ENCODE measurements at places on chromosomes 12 and 14.
A peak's percentile ranks its signal among the peaks of the same experiment; 100 is the strongest.

GRCh38 chr12:119835068-119835467 is 42.1 kb downstream of the CIT start:
- DNase-seq = no peak

- DNase-seq = no peak
Observed at GRCh38 chr12:62827042-62827441, 107.9 kb downstream of the PPM1H start.

- no peak for DNase-seq
Observed at GRCh38 chr12:117803001-117803400, 165.8 kb downstream of the KSR2 start.

DNA sequence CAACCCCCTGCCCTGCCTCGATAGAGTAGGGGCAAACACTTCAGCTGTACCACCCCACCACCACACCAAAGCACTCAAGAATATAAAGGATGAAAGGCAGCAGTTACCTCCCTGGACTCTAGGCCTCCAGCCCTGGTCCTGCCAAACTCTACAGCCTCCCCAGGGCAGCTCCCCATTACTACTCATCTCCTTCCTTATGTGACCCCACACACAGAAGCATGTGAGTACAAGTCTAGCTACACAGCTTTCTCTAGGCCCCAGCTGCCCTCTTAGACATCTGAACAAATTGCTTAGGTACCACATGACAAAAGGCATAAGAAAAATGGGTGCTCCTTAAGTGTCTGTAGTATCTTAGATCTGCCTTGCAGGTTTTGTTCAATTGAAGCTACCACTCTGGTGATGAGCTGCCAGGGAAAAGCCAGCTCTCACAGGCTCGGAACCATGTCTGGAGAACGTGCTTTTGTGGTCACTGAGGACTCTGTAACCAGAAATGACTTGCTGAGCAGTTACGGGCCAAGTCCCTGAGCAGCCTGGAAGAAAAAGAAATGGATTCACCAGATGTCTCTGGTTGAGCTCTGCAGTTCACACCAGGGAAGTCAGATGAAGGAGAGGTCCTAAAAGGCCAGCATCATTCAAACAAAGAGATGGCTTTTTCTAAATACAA is 32.8 kb downstream of the FMNL3 start:
- no peak for DNase-seq

DNA sequence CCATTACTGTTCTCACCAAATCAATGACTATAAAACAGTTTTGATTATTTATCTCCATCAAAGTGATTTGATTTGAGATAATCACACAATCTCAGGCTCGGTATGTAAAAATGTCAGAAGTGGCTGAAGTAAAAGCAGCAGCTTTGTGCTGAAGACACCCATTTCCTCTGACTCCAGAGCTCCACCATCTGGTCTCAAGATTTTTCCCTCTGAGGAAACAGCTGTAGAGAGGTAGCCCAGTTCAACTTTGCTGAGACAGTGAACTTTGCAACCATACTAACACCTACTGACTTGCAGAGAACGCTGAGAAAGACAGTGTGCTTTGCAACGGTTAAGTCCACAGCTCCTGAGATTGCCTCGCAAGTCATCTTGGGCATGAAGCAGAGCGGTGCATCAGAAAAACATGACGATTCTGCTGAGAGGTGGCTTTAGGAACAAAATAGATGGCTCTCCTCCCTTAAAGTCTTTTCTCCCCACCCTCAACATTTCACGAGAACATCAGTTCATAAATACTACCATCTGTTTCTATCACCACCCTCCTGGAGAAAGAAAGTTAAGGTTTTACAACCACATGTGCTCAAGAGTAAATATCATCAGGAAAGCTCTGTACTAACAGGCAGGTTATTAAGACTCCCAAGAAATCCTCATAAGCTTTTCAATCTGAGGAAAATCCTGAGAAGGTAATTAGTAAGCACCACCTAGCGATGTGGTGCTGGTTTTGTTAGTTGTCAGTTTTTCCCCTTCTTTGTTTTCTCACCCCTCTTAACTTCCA is 34.8 kb downstream of the HIGD1C start:
- DNase-seq = no peak

- DNase-seq = no peak
Observed at GRCh38 chr12:34298176-34298970, 276.1 kb downstream of the ALG10 start.

- no peak for DNase-seq
Observed at GRCh38 chr14:101596742-101597141, 35.4 kb downstream of the DIO3 start.

GRCh38 chr14:39419272-39419671 is 13.0 kb downstream of the FBXO33 start:
- DNase-seq = no peak

GRCh38 chr14:34252227-34252626 is 209.8 kb downstream of the SPTSSA start:
- DNase-seq = peak; percentile 5

DNA sequence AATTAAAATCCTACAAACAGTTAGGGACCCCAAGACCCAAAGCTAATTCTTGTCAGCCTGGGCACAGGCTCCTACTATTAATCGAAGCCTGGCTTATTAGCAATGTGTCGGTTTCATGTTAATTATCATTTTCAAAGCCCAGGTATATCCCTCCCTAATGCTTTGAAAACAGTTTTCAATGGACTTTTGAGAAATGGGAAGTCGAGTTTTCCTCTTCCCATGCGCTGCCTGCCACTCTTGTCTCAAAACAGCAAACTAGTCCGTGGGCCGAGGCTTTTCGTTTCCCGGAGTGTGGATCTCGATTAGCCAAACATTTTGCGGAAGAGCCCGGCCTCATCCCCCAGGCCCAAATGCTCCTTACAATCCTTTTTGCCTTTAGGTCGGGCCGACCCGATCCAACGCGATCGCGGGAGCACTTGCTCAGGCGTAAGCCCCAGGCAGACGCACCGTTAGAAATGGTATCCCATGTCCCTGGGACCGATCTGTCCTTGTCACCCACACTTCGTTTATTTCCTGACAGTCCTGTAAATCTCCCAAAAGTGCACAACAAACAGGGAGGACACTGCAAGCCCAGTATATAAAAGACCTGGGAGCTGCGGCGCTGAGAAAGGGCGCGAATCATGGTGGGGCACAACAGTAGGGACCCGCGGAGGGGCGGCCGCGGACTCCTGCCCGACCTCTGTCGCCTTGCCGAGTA is 1.5 kb downstream of the SIX6 start:
- DNase-seq = no peak

GRCh38 chr12:30973830-30974229 is 47.3 kb downstream of the TSPAN11 start:
- DNase-seq = no peak

DNA sequence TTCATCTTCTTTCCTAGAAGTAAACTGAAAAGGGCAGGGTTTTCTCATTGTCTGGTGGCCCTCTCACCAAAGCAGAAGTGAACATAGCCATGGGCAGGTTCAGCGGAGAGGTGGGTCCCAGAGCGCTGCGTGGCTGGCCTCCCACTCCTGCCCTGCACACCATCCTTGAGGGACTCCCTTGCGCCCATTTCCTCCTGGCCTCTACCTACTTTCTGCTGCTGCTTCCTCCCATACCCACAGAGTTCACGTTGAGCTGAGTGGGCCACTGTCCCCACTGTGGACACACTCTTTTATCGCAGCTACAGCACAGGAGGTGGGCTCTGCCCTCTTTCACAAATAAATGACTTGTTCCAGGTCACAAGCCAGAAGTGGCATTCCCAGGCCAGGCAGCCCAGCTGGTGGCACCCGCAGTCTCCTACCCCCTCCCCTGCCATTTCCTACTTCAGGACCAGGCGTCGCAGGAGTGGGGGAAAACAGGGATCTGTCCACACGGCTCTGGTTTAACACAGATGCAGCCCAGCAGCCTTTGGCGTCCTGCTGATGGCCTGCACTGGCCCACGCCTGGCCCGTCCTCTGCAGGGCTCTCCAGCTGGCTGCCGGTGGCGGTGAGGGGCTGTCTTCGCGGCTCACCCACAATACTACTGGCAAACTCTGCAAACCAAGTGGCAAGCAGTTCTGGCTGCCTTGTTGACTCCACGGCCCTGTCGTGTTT is 4.9 kb downstream of the SIVA1 start:
- DNase-seq = no peak

DNA sequence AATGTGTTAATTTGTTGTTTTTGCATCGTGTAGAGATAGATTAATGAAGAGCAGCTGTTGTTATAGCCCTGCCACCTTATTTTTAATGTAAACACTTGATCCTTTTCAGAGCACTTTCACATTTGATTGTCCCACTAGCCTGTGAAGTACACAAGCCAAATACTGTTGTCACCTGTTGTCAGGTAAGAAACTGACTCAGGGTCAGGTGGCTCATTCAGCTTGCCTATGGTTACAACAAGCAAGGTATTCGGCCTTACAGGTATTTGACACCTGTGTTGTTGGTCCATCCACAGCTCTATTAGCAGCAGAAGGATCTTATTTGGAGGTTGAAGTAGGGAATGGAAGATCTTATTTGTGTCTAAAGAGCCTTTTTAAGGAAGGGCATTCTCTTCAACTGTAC is 108.9 kb downstream of the GPR135 start:
- no peak for DNase-seq

GRCh38 chr12:107225635-107226034 is 132.3 kb upstream of the CRY1 start:
- peak; percentile 13 for DNase-seq

- DNase-seq = no peak
Observed at GRCh38 chr12:105947906-105948305, 190.8 kb downstream of the NUAK1 start.

GRCh38 chr12:124480469-124481256 is 86.7 kb downstream of the NCOR2 start:
- peak; percentile 84 for DNase-seq

- no peak for DNase-seq
Observed at GRCh38 chr12:1115484-1116231, 124.6 kb downstream of the ERC1 start.

DNA sequence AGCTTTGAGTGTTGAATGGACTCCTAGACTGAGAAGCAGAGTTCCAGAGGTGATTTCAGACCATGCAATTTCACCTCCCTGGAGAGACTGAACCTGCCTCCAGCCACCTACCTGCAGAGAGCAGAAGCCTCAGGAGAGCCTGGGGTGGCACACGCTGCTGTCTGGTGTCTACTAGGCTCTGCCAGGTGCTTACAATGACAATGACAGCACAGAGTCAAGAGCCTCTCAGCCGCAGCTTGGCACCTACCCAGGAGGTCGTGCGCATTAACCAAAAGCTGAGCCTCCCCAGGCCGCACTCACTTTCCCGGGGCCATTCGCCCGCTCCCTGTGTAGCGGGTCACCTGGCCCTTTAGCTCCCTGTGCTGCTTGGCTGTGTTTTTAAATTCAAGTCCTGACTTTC is 63.2 kb downstream of the TESC start:
- no peak for DNase-seq

DNA sequence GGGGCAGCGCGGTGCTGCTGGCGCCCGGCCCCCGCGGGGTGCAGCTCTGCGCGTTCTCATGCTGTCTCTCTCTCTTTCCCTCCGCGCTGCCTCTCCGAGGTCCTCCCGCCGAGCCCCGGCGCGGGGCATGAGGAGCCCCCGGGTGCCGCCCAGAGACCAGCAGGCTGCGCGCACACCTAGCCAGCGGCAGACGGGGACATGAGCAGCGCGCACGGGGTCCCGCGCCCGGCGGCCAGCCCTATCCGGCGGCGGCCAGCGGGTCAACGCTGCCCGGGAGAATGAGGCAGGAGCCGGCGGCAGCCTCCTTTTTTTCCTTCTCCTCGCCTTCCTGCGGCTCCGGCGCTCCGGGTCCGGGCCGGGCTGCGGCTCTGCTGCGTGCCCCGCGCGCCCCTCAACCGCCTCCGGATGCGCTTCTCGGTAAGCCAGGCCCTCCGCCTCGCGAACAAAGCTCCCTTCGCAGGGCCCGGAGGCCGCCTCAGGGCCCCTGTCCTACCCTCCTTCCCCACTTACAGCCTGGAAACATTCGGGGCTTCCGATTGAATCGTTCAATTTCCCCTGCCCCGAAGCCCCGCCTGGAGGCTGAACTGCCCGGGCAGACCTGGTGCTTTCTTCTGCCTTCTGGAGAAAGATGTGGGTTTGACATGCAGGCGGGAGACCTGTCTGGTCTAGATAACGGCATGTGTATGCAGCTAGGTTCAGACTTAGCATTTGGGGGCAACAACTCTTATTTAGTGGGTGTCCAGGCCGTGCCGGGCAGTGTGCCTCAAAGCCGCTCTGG is at the start of gene TUNAR:
TSS of gene TUNAR (plus strand) at position 72 of the 778 bp plus-strand sequence.
- DNase-seq = no peak
